ENCODE measurements at places on chromosomes 11 and 22. TPM values are rescaled to one million over a fixed set of nuclear protein-coding genes. Genes with fewer than 3 reads are reported as not detected.
A peak's percentile ranks its signal among the peaks of the same experiment; 100 is the strongest.

- DNase-seq, result no peak
These were observed 2.1 kb downstream of the CABP2 start for GRCh38 chr11:67520856-67521824.

GRCh38 chr22:48449466-48450187, 1378.0 kb downstream of the BRD1 start:
- peak; percentile 12 for DNase-seq

The SHISA8 gene
- total RNA-seq, result not detected

- peak; percentile 88 for DNase-seq
These were observed 4.5 kb upstream of the NOL12 start for GRCh38 chr22:37681556-37682049.

The BTG4 gene
- not detected for total RNA-seq

- no peak for DNase-seq
These were observed 163.0 kb downstream of the SPON1 start for GRCh38 chr11:14125529-14125928.

- no peak for DNase-seq
These were observed 56.1 kb upstream of the EIF3M start for GRCh38 chr11:32527261-32528175.

The CALCA gene
- 1.3 TPM for total RNA-seq

The MFNG gene
- not detected for total RNA-seq

DNA sequence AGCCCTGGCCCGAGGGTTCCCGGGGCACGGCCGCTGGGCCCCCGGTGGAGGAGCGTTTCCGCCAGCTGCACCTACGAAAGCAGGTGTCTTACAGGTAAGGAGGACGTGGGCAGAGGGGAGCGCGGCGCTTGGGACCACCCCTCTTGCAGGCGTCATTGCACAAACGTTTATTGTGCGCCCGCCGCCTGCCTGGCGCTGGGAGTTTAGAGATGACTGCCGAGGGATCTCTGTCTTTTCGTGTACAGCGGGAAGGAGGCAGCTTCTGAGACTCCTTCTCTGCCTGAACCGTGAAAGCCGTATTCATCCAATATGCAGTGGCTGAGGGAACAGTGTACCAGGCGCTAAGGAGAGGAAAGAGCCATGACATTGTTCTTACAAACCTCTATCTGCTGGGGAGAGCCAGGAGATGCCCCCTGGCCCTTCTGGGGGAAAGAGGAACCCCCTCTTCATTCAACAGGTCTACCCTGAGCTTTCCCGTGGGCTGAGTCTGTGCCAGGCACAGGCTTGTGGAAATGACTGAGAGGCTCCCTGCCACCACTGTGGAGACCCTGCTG, 13.8 kb upstream of the DGKZ start:
- DNase-seq, result peak; percentile 19

DNA sequence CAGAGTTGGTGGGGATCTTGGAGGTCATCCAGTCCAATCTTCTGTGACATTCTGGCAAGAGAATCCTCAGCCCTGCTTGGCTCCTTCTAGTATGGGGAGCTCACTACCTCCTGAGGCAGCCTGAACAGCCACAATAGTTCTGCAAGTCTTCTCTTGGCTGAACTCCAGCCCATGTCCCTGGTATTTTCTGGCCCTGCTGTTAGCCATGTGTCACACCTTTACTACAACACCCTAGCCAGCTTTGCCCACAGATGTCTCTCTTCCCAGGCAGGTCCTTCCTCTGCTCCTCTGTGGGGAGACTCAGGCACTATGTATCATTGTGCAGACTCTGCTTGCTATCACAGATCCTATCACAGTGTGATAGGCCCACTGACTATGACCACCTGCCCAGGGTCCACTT, 297.7 kb downstream of the CTTN start:
- no peak for DNase-seq

The MS4A1 gene
- total RNA-seq, result not detected

DNA sequence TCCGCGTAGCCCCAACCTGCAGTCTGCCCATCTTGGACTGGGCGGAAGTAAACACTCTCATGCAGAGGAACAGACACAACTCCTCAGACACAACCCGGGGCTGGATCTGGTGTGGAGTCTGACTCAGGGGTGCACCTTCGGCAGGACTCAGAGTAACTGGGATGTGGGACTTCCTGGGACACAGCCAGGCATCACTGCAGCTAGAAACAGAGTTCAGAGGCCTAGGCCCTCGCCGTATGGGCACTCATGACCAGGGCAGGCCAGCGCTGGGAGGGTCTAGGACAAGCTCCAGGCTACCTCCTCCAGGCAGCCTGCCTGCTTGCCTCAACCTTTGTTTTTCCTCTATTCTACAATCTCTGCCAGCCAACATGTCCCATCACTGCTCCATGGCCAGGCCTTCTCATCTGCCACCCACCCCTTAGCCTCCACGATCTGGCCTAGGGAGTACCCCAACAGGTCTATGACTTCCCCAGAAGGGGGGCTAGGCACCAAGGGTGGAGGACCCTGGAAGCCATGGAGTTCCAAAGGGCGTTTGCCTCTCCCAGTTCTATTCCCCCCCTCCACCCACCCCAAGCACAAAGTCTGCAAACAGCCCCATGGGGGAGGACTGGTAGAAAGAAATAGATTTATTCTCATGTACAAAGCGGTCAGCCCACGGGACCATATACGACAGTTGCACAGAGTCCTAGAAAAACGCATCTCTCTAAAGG, 98.5 kb downstream of the PDE2A start:
- DNase-seq, result no peak

Measured in GM23248 (cell line).